ENCODE measurements at places on chromosomes 7 and 10. TPM values are rescaled to one million over a fixed set of nuclear protein-coding genes. Genes with fewer than 3 reads are reported as not detected.

- DNase-seq, result no peak
These were observed 69.4 kb upstream of the FZD1 start for GRCh38 chr7:91194841-91195240.

- peak; percentile 80 for DNase-seq
These were observed 109.9 kb downstream of the AHR start for GRCh38 chr7:17408245-17408903.

GRCh38 chr7:83836028-83836427 lies 187.1 kb upstream of the SEMA3E start:
- DNase-seq, result no peak

- DNase-seq, result no peak
These were observed 25.7 kb upstream of the ENTPD1 start for GRCh38 chr10:95730233-95730632.

DNA sequence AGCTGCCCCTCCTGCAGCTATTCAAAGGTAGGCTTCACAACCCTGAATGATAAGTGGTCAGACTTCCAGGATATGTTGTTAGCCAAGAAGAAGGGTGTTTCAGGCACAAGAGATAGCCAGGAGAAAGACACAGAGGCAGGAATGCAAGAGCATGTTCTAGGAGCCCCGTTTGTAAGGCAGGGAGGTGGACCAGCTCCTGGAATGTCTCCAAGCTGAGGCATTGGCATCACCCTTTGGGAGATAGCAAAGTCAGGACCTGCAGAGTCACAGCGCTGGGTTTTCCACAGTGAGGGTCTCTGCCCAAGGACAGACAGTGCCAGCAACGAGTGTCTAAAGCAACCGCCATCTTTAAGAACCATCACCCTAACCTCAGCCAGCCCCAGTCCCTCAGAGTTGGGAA lies 484.5 kb upstream of the ZMIZ1 start:
- DNase-seq, result no peak

GRCh38 chr10:21097926-21098355 lies 200.8 kb upstream of the NEBL start:
- DNase-seq, result no peak

The MEOX2 gene
- 47.8 TPM for total RNA-seq

The MORN4 gene
- total RNA-seq, result 12.2 TPM

The DENND2A gene
- total RNA-seq, result not detected

DNA sequence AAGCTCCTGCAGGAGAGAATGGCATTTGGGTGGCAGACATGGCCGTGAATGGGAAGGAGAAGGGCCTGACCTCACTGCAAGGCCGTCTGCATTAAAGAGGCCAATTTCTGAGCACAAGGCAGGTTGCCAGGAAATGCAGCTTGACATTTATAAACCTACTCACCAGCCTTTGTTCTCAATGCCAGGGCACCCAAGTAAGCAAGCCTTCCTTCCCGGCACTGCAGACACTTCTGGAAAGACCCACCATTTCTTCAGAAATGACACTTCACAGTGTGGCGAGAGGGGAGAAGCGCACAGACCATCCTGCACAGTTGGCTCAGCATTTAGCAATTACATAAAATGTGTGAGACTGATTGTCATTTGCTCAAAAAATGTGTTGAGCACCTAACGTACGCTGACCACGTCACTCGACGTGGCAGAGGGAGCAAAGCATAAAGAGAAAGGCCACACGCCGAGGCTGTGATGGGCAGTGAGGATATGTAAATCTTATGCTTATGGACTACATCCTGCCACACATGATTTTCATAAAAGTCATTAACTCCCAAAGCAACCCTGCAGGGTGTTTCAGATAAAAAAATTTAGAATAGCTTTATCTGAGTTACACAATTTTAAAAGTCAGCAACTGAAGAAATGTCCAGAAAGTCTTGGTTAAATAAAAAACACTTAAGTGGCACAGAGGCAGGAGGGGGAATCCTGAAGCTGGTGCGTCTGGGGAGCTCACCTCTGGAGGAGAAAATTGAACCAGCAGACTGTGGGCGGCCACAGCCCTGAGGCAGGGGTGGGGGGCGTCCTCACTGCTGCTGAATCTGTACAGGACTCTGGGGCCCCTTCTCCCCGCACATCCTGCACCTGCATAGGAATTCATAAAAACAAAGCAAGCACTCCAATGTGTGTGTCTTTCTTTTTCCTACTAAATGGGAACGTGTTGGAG lies 543.8 kb downstream of the PTPRN2 start:
- no peak for DNase-seq

The ANXA7 gene
- 86.0 TPM for total RNA-seq

- peak; percentile 41 for DNase-seq
These were observed 151.0 kb downstream of the CHN2 start for GRCh38 chr7:29345590-29345989.
